ENCODE measurements at places on chromosomes 7 and 10.

- DNase-seq, result no peak
Measured at GRCh38 chr10:14573666-14574261, 200.9 kb downstream of the FAM107B start.

- DNase-seq, result no peak
Measured at GRCh38 chr10:5125315-5126044, 31.3 kb downstream of the AKR1C3 start.

DNA sequence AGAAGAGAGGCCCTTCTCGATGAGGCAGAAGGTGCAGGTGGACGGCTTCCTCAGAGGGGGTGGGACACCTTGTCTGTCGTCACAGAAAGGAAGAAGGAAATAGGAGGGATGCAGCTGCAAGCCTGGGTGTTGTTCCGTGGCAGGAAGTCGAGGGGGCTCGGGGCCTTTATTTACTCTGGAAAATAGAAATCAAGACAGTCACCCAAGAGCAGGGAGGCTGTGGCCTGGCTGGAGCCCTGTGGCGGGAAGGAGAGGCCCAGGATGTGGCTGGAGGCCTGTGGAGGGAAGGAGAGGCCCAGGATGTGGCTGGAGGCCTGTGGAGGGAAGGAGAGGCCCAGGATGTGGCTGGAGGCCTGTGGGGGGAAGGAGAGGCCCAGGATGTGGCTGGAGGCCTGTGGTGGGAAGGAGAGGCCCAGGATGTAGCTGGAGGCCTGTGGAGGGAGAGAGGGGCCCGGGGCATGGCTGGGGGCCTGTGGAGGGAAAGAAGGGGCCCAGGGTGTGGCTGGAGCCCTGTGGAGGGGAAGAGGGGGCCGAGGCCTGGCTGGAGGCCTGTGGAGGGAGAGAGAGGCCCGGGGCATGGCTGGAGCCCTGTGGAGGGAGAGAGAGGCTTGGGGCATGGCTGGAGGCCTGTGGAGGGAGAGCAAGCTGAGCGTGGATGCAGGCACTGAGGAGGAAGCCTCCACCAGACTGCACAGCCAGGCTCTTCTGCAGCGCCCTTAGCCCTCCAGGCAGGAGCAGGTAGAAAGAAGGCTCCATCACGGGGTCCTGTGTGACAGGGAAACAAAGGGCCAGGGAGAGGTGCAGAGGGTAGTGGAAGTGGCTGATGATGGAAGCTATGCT lies 97.3 kb upstream of the SFMBT2 start:
- no peak for DNase-seq

GRCh38 chr10:51832652-51833383 lies 133.4 kb upstream of the CSTF2T start:
- no peak for DNase-seq

DNA sequence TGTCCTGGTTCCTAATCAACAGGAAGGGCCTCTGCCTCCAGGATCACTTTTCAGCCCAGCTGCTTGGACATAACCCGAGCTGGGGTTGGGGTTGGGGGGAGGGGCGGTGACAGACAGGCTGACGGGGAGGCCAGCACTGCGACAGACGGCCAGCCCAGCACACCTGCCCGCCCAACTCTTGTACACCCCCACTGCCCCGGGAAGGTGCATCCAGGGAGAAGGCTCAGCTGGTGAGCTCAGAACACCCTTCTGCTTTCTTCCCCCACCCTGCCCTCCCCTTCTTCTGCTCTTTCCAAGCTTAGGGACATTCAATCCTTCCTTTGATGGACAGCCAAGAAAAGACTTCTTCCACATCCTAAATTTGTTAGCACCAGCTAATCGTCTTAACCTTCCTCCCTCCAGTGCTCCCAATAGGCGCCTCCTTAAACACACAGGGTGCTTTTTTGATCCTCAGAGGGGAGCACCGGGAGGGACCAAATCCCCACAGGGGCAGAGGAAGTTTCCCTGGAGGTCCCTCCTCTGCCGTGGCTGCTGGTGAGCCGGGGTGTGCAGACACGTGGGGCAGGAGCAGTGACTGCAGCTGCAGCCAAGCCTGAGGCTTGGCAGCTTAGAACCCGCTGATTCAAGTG lies 44.7 kb downstream of the COL13A1 start:
- DNase-seq, result no peak

DNA sequence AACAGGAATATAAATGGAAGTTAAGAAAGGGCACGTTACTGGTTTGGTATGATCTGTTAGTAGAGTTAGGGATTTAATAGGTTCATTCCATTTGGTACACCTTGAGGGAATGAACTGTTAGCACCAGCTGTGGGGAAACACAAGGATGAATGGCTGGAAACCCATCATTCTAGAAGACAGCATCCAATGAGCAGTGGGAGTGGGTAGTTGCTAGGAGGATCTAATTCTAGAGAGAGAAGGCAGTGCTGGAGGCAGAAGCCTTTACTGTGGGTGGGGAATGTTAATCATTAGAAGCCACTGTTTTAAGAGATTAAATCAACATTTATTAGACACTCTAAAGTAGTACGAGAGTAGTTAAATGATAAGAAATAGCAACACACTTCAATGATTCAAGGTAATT lies 15.5 kb upstream of the GPR15LG start:
- DNase-seq, result no peak
